Hair follicular keratinocyte (primary cell): ENCODE measurements at places on chromosomes 3 and 15. TPM values are rescaled to one million over a fixed set of nuclear protein-coding genes. Genes with fewer than 3 reads are reported as not detected.

C3orf22 gene
- total RNA-seq = not detected in 2 replicates

TEX55 gene
- not detected in 2 replicates for total RNA-seq

TMEM266 gene
- not detected in 2 replicates for total RNA-seq

TMEM207 gene
- not detected in 2 replicates for total RNA-seq

IL20RB gene
- total RNA-seq = 75.2 and 175 TPM in 2 replicates

ACTC1 gene
- total RNA-seq = not detected in 2 replicates

UNC13C gene
- total RNA-seq = under 0.01 TPM in 1 of 2 replicates, not detected in the other

THSD4 gene
- total RNA-seq = 38.0 and 81.8 TPM in 2 replicates

IQSEC1 gene
- 7.5 and 11.6 TPM in 2 replicates for total RNA-seq

GOLGA8O gene
- total RNA-seq = 0.61 TPM in 1 of 2 replicates, not detected in the other

MAPKAPK3 gene
- total RNA-seq = 113 and 116 TPM in 2 replicates

RAD51 gene
- total RNA-seq = 4.2 and 15.0 TPM in 2 replicates

STRIT1 gene
- not detected in 2 replicates for total RNA-seq

PAK6 gene
- 21.0 and 21.7 TPM in 2 replicates for total RNA-seq

GOLGA6A gene
- not detected in 2 replicates for total RNA-seq

ITIH3 gene
- total RNA-seq = not detected in 2 replicates

ADCY5 gene
- 0.08 TPM in 1 of 2 replicates, not detected in the other for total RNA-seq

ATP13A5 gene
- total RNA-seq = not detected in 2 replicates

LOXL1 gene
- 12.8 and 16.4 TPM in 2 replicates for total RNA-seq

FEZF2 gene
- total RNA-seq = not detected in 2 replicates

GRAMD2A gene
- 4.5 and 7.5 TPM in 2 replicates for total RNA-seq
